ENCODE measurements at places on chromosomes 1 and 21.
A peak's percentile ranks its signal among the peaks of the same experiment; 100 is the strongest.

- no peak for DNase-seq
These were observed 70.4 kb downstream of the CACHD1 start for GRCh38 chr1:64540265-64540791.

DNA sequence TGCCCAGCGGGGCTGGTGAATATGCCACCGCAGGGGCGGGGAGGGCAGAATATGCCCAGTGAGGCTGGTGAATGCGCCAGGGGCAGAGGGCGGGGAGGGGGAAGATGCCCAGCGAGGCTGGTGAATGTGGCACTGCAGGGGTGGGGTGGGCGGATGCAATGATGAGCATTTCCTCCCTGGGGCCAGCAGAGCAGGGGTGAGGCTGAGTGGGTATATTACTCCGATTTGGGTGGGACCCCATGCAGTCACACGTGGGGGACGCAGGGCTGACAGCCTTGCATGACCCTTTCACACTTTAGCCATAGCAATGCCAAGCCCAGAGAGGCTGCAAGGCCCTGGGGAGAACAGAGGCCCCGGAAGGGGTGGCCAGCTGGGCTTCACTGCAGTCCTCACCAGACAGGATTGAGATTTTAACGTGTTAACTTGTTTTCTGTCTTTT is 9.3 kb upstream of the SLX9 start:
- no peak for DNase-seq

GRCh38 chr1:228336308-228337030 is 70.2 kb downstream of the TRIM11 start:
- DNase-seq, result no peak

DNA sequence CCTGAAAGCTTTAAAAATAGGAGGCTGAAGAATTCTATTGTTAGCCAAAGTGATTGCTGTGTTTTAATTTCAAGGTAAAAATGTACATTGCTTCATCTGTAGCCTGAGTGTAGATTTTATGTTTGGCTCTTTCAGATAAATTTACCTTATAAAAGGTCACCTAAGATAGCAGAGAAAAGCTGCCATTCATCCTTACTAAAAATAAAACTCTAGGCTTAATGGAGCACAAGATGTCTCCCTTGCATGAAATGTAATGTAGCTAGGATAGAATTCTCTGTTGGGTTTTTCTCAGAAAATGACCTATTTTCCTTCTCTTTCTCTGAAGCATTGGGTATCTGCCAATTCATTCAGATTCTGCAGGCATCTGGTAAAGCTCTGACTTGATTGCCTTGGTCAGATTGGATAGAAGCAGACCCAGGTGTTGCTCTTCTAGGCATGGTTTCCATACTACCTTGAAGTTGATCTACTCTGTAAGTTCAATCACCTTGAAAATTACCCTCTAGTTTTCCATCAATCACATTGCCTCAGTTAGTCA is 176.6 kb upstream of the GORAB start:
- no peak for DNase-seq

DNA sequence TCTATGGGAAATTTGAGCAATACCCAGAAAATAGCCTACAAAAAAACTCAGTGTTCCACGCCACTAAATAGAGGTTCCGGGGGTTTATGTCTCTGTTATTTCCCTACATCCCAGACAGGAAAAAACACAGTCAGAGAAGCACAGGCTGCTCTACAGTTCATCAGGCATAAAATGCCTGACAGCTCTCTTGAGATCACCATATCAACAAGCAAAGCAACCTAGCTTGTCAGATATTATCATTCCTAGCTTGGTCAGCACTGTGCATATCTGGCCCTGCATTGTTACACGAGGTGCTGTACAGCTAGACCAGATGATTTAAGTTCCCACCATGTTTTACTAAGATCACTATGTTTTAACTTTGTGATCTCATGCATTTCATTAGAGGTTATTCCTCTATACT is 172.6 kb downstream of the PTPRC start:
- no peak for DNase-seq

DNA sequence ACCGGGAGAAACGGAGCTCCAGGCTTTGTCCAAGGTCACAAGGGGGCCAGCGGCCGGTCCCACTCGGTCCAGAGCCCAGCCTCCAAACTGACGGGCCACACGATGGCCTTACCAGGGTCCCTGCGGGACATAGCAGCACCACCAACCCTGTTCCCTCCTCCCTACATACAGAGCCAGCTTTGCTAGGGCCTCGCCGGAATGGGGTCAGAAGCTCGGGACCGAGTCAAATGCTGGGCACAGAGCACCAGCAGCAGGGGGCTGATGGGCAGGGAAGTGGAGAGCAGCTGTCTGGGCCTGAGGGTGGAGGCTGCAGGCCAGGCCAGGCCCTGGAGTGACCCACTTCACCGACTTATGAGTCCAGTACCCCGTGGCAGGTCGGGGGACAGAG is 14.9 kb upstream of the TTC39A start:
- DNase-seq, result no peak

DNA sequence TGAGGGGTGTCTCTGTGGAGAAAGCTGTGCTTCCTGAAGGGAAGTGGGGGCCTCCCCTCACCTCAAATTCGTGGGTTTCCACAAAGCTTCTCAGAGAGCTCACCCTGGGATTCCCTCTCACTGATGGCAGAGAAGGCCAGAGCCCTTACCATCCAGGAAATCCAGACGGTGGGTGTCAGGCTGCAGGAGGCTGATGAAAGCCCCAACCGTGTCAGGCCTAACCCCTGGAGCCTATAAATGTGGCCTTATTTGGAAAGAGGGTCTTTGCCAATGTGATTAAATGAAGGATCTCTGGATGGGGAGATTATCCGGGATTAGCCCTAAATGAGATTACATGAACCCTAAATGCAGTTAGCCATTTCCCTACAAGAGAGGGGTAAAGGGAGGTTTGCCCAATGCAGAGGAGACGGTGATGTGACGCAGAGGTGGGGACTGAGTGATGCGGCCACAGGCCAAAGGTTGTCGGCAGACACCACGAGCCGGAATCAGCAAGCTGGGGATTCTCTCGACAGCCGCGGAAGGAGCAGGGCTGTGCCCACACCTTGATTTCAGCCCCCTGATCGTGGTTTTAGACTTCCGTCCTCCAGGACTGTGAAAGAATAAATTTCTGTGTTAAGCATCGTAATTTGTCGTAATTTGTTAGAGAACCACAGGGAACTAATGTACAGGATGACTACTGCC is 82.6 kb downstream of the TOMM20 start:
- no peak for DNase-seq

DNA sequence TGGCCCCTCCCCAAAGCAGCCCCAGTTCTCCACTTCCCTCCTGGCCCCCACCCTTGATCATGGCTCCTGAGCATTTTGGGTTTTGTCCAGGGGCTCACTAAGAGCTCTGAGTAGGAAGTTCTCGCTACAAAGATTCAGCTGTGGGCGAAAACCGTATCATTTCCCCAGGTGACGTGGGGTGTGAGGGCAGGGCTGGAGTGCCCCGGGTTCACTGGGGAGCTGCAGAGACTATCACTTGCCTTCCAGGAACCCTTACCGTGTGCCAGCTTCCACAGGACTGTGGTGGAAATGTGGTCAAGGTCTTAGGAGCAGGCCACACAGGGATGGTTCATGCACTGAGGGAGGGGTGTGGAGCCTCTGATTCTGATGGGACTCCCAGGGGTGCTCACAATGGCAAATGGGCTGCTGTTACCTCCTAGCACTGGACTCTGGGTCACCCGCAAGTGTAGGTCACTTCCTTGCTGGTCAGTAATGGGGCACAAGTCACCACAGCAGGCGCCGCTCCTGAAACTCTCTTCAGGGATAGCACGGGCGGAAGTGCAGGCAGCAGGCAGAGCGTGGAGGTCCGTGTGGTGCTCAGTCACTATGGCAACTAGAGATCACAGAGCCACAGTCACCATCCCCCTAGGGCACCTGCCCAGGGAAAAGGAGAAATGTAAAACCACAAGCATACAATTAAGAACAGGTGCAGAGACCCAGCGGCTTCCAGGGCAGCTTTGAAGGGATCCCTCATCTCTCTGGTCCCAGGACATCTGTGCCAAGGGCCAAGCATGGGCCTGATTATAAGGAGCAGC is 35.4 kb downstream of the RSPH1 start:
- no peak for DNase-seq

- DNase-seq, result no peak
These were observed 1.1 kb upstream of the ANKRD35 start for GRCh38 chr1:145886816-145887215.

- peak; percentile 66 for DNase-seq
These were observed 116.1 kb downstream of the SPATA17 start for GRCh38 chr1:217747156-217747769.

DNA sequence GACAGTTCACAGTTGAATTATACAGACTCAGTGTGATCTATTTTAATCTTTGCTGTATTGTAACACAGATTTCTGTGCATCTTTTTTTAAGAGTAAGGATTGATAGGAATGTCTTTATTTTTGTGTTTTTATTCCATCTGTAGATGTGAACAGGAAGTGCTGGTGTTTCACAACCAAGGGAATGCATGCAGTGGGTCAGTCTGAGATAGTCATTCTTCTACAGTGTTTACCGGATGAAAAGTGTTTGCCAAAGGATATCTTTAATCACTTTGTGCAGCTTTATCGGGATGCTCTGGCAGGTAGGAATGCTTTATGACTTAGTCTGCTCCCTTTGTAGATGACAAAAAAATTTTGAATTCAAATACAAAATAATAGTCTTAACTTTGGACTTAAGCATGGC is 84.5 kb downstream of the CC2D1B start:
- no peak for DNase-seq

DNA sequence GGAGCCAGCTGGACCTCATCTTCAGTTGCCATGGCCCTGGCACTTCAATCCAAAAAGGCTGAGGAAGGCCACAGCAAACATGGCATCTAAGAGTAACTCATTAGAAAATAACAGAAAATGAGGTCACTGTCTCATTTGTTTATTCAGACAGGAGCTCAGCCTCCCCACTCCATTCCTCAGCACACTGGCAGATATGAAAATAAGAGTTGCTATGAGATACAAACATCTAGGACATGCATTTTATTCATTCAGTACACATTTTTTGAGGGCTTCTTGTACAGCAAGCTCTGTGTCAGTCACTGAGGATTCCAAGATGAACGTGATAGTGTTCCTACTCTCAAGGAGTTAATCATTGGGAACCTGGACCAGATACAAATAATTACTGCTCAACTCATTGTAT is 32.7 kb upstream of the TMEM125 start:
- DNase-seq, result no peak

DNA sequence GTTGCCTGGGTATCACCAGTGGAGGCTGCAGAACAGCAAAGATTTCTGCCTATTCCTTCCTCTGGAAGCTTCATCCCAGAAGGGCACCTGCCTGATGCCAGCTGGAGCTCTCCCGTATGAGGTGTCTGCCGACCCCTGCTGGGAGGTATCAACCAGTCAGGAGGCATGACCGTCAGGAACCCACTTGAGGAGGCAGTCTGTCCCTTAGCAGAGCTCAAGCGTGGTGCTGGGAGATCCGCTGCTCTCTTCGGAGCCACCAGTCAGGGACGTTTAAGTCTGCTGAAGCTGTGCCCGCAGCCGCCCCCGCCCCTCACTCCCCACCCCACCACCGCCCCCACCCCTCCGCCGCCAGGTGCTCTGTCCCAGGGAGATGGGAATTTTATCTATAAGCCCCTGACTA is 23.1 kb upstream of the HFM1 start:
- DNase-seq, result no peak

DNA sequence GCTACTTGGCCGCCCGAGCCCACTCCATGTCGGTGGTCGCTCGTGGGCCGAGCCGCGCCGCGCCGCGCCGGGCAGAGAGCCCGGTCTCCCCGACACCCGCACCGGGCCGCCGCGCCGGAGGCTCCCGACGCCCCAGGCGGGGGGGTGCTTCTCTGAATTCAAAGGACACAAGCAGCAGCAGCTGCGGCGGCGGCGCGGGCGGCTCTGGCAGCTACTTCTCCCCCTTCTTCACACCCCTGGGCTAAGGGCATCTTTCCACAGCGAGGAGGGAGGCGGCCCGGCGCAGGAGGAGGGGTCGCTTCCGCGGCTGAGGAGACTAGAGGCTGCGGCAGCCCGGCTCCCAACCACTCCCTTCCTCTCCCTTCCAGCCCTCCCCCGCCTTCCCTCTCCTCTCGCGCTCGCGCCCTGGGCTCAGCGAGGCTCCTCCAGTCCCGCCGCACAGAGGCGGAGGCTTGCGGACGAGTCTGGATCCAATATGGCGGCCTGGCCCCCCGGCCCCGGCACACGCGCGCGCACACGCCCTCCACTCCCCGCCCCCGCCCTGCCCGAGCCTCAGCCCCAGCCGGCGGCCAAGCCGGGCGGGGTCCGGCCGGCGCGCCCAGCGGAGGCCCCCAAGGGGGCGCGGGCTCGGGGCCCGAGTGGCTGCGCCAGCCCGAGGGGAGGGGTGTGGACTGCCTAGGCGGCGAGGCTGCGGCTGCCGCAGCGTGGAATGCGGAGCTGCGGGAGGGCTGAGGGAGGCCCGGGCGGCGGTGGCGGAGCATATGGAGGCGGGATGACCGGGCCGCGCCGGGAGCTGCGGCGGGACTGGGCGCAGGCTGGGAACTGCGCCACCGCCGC is at the start of gene CDC42BPA:
CDC42BPA (minus strand) TSS at position 477 of the 837 bp plus-strand sequence. CDS start 1,310 bp downstream, outside the sequence.
- peak; percentile 91 for DNase-seq

- no peak for DNase-seq
These were observed 260.0 kb upstream of the AJAP1 start for GRCh38 chr1:4394366-4394765.

- DNase-seq, result peak; percentile 72
These were observed 32.9 kb upstream of the DOCK7 start for GRCh38 chr1:62720946-62721554.

DNA sequence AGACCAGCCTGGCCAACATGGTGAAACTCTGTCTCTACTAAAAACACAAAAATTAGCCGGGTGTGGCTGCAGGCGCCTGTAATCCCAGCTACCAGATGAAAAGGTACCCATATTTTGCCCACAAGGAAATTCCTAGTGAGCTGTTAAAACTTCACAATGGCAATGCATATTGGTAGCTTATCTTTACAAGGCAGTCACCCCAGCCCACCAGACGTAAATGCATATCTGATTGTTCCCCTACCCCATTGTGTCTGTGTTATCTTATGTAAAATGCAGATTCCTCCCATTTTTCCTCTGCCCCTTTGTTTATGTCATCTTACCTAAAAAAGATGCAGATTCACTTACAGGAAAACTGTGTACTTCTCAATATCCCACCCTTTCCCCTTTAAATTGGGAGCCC is 103.1 kb upstream of the SLC2A1 start:
- DNase-seq, result no peak

GRCh38 chr1:229000187-229000586 is 264.9 kb downstream of the RHOU start:
- no peak for DNase-seq

GRCh38 chr1:903721-904271 is 19.9 kb upstream of the SAMD11 start:
- no peak for DNase-seq

Data from OCI-M1 (cell line).